Common myeloid progenitor, CD34-positive (primary cell): ENCODE measurements at places on chromosomes 1 and 21.

- DNase-seq, result no peak
These were observed 33.0 kb upstream of the TRABD2B start for GRCh38 chr1:48030211-48030610.

DNA sequence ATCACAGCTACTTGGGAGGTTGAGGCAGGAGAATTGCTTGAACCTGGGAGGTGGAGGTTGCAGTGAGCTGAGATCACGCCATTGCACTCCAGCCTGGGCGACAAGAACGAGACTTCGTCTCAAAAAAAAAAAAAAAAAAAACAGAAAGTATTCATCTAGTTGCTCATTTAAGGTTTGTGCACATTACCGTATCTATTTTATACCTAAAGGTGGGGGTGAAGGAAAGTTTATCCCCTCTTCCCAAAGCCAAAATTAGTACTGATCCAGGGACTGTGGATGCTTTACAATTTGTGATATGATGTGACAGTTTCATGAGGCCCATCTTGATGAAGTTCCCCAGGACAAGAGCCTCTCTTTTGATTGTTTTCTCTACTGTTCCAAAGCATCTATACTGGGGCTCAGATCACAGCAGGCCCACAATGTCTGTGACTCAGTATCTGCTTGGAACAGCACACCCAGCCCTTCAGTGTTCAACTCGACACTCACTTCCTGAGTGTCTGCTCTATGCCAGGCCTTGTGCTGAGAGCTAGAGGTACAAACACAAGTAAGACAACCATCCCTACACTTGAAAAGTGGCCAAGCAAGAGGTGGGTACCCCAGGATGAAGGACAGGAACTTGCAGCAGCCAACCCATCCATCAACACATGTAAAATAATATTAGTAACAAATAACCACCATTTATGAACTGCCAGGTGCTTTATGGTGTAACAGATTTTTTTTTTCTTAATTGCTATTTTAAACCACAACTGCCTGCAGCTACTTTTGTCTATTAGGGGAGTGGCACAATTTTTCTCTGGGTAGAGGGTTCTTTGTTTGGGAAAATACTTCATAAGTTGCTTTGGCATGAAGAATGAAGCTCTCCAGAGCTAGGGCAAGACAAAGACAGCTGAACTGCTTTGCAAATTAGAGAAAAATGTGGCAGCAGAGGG is 29.0 kb upstream of the KHDRBS1 start:
- DNase-seq, result peak; percentile 25

GRCh38 chr1:241972703-241973369 is 15.3 kb downstream of the BECN2 start:
- DNase-seq, result no peak

- no peak for DNase-seq
These were observed 41.9 kb downstream of the SYDE2 start for GRCh38 chr1:85158910-85159309.

DNA sequence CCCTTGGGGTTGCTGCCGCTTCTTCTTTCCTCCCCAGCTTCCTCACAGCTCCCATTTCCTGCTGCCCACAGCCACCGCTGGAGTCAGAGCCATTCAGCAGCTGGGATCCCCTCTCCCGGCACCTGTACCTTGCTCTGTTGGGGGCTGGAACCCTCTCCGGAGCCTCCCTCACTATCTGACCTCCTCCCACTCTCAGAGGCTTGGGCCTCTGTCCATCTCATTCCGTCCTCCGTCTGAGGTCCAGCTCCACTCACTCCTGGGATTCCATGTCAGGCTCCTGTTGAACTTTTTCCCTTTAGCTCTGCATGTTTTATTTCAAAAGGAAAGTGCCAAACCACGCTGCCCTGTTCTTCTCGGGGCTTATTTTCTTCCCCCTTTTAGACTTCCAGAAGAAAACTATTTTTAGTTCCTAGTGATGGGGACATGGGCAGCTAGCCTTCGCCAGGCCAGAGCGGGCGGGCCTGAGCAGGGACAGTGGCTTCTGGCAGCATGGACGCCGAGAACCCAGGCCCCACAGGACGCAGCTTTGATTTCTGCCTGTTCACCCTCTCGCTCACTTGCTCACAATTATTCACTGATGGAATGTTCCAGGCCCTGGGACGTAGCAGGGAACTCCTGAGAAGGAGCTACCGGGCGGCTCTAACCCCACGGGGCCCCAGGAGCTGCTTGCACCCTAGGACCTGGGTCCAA is 79.2 kb downstream of the ARHGEF10L start:
- no peak for DNase-seq

- no peak for DNase-seq
These were observed 20.3 kb downstream of the FAM89A start for GRCh38 chr1:231019711-231020110.
